Glomerular endothelial cell (primary cell): ENCODE measurements at places on chromosomes 5 and 9. TPM values are rescaled to one million over a fixed set of nuclear protein-coding genes. Genes with fewer than 3 reads are reported as not detected.

The BSPRY gene
- total RNA-seq, result not detected in 2 replicates

The KIF3A gene
- total RNA-seq, result 7.1 and 13.7 TPM in 2 replicates

The FOXD4L6 gene
- total RNA-seq, result not detected in 2 replicates

The FBXO4 gene
- 6.2 and 8.3 TPM in 2 replicates for total RNA-seq

The FBXW11 gene
- total RNA-seq, result 40.1 and 53.7 TPM in 2 replicates

The OTP gene
- total RNA-seq, result not detected in 2 replicates

The PKD2L2 gene
- total RNA-seq, result not detected in 2 replicates

The MLANA gene
- not detected in 2 replicates for total RNA-seq

The MCC gene
- total RNA-seq, result 20.1 and 30.2 TPM in 2 replicates

The VCAN gene
- 70.5 and 96.0 TPM in 2 replicates for total RNA-seq

The C8G gene
- not detected in 2 replicates for total RNA-seq

The TNC gene
- 27.0 and 56.0 TPM in 2 replicates for total RNA-seq

GRCh38 chr9:97511655-97512427 is 10.4 kb downstream of the TMOD1 start:
- DNase-seq, result no peak

- DNase-seq, result no peak
Measured at GRCh38 chr5:55134053-55134722, 25.8 kb upstream of the GPX8 start.

GRCh38 chr9:93761822-93762221 is 185.4 kb downstream of the PHF2 start:
- DNase-seq, result no peak

DNA sequence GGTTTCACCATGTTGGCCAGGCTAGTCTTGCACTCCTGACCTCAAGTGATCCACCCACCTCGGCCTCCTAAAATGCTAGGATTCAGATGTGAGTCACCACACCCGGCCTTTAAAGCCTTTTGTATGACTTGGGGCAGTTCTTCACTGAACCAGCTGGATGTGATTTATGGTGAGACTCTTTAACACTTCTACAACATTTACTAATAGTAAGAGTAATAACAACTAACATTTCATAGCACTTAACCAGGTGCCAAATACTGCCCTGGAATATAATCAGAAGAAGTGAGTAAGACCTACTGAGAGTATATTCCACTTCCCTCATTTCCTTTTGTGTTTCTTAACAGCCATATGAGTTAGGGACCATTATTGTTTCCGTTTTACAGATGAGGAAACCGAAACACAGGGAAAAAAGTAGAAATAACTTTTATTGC is 10.0 kb downstream of the ZSWIM6 start:
- DNase-seq, result no peak

DNA sequence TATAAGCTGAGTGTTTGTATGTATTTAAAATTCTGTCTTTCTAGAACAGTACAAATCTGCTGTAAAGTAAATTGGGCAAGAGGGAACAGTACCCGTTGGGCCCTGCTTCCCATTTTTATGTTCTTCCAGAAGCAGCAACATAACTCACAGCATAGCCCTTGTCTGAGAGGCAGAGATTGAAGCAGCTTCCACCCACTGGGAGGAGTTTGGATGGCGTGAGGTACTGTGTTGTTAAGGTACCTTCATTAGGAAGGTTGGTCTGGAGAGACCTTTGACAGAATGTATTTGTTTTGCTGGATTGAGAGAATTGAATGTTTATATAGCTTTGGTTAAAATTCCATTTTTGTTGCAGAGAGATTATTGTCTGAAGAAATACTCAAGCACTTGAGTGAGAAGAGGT is 24.8 kb downstream of the RAI14 start:
- no peak for DNase-seq

DNA sequence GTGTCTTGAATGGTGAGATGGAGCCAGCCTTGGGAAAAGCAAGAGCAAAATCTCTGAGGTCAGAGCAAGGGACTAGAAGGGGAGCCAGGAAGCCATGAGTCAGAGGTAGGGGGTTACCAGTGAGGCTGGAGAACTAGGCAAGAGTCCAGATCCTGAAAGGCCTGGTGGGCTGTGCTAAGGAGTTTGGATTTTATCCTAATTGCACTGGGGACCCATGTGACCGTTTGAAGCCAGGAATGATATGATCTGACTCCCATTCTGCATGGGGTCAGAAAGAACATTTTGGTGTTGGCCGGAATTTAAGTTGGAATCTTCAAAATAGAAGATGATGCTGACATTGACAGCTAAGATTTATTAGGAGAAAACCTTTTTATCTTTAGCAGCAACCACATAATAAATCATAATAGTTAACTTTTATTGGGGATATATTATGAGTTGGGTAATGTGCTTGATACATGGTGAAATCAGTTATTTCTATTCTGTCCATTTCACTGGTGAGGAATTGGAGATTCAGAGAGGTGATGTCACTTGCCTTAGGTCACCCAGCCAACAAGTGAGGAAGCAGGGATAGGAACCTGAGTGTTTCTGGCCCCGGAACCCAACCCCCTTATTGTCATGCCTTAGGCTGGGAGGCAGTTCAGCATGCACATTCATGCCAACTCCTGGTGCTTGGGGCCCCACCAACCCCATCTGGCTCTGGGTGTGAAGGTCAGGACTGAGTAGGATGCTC is 61.5 kb upstream of the RARS1 start:
- no peak for DNase-seq

DNA sequence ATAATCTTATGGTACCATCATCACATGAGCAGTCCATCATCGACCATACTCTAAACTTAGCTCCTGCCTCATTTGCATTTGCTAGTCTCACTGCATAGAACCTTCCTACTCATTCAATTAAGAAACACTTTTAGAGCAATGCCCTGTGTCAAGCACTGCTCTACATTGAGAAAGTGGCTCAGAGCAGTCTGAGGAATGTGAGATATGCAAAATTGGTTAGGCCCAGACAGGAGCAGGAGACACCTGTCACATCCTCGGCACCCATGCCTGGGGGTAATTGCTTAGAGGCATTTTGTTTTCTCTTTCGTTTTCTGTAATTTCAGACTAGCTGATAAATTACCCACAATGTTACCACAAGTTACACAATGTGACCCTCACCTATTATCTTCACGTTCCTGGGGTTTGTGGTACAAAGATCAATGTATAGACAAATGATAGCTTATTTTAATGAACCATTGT is 4.9 kb upstream of the RARS1 start:
- DNase-seq, result no peak

DNA sequence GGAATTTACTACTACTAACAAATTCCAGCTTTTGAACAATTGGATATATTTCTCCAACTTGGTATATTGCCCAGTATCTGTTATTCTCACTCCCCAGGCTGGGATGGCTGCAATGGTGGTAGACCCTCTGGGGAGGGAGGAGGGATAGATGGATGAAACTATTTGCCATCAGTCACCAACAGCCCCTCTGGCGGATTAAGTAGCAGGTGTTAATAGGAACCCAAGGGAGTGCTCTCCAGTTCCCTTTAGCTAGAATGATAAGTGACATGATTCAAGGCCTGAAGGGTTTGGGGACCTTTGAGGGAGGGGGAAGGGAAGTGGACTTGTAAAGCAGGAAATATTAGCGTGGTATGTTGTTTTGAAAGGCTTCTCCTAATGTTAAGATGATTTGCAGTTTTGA is 824.0 kb upstream of the ARRDC3 start:
- DNase-seq, result no peak

DNA sequence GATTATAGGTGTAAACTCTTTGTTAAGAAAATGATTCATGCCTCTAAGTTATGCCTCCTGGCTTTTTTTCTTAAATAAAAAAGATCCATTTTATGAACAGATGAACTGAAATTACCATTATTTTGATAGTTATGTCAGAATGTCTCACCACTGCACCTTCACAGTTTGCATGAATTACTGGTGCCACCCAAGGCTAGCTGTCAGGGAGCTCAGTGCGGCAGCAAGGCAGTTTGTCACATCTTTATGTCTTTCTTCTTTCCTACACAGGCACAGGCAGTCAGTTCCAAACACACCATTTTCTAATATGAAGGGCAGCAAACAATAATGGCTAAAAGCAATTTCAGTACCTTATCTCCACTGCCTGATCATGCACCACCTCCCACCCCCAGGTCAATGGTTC is 147.7 kb downstream of the SREK1 start:
- DNase-seq, result no peak

- DNase-seq, result no peak
Measured at GRCh38 chr5:10199692-10200091, 50.0 kb downstream of the ATPSCKMT start.

DNA sequence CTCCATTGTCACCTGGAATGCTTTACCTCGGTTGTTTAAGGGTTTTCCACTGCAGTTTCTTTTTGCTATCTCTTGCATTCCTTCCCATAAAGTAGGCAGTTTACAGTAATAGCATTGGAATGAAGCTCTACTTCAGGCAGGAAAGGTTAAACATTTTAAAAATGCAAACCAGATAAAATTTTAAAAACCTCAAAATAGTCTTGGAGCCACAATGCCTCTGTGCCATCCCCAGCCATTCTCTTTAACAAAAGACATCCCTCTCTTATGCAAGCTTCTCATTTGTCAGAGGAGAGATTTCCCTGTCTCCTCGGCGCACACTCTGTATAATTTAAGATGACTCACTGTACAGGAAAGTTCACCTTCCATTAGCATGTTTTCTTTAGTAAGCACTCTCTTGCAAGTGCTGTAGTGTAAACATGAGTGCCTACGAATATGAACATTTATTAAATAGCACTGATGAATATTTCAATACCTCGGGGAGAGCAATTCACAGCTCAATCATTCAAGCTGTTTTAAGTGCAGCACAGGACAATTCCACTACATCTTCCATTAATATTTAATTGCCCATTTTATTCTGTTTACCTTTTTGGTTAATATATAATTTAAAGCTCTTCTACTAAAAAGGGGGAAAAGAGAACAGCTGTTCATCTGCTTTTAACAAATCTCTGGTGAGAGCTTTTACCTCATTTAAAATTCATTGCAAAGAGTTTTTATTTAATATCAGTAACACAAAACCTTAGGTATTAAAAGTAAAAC is 343.6 kb downstream of the SPATA31D1 start:
- no peak for DNase-seq

DNA sequence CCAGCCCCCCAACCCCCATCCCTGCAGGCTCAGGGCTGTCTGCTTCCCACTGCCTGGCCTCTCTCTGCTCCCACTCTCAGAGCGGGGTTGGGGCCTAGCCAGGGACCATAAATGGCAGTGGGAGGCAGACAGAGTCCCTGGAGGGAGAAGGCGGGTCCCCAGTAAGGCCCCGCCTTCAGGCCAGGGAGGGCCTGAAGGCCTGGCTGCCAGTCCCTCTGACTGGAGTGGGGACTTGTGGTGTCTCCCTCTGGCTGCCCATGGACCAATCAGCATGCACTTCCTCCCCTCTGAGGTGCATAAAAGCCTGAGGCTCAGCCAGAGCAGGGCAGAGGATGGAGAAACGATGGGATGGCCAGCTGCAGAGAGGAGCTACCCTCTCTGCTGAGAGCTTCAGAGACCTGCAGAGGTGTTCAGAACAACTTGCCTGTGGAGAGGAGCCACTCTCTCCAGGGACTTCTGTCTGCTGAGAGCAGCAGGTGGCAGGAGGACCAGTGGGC is 2.7 kb upstream of the BTNL9 start:
- no peak for DNase-seq

DNA sequence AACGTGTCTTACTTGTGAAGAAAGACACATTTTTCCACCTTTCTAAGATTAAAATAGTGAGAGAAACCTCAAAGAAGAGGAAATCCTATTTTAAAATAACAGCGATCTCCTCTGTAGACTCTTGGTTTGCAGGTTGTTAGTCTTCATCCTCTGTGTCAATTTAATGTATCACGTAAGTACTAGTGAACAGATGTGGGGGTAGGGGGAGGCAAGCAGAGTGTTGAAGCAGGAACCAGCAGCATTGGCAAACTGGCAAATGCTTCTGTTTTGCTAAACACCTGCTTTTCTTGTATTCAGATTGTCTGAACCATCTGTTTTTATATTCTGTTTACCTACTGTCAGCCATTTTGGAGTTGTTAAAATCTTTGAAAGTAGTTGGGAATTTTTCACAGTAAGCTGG is 159.3 kb upstream of the TLX3 start:
- no peak for DNase-seq

DNA sequence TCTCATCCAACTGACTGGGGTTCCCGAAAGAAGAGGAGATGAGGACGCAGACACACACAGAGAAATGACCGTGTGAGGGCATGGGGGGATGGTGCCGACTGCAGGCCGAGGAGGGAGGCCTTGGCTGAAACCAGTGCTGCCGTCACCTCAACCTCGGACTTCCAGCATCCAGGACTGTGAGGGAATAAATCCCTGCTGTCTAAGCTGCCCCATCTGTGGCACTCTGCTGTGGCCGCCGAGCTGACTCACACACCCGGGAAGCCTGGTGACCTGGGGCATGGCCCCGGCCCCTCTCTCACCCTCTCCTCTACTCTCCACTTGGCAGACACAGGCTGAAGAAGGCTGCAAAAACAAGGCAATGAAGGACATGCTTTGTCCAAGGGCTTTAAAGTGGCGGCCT is 4.4 kb upstream of the COL5A1 start:
- no peak for DNase-seq

DNA sequence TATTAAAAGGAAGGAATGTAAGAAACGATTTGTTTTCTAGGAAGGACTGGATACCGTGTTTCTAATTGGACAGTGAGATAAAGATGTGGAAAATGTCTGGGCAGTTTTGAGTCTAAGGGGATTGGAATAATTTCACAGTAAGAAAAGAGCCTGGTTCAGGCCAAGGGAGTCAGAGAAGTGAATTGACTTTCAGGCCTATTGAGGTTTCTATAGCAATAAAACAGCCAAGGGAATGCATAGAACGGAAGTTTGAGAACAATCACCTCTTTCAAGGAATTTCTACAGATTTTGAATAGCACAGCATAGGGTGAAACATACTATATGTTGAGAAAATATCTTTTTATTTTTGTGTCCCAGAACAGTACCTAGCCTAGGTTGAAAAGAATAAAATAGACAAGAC is 271.6 kb upstream of the TRPM3 start:
- DNase-seq, result no peak

DNA sequence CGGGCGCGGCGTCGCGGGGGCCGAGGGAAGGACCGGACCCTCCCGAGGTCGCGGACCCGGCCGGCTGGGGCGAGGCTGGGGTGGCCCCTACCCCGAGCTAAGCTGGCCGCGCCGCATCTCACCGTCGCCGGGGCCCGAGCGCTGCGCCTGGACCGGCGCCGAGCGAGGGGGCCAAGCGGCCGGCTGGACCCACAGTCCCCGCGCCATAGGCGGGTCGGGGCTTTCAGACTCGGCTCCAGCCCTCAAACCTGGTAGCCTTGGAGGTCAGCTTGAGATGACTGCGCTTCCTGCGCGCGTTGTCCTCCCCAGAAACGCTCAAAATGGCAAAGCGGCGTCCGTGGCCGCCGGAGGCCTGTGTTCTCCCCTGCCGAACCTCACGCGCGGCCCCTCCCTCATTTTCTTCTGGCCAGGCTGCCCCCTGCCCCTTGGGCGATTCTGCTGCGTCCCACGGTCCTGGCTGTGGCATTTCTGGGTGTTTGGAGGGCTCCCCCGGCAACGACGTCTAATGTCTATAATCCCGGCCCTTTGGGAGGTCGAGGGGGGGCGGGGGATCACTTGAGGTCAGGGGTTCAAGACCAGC is 8.7 kb upstream of the GRIN1 start:
- no peak for DNase-seq

DNA sequence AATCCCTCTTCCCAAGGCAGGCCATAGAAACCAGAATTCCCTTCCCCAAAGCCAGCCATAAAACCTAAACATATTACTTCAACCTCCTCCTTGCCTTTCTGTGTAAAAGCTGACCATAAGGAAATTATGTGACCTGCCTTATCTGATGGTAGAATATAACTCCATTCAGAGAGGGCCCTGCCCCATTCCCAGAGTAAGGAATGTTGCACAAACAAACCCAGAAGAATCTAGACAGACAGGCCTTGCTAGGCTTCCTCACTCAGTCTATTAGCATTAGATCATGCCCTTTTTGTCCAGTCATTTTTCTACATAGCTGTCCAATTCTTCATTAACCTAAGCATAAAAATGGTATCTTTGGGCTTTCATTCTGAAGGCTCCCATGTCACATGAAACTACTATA is 17.8 kb upstream of the IFNB1 start:
- DNase-seq, result no peak
